ENCODE measurements at places on chromosomes 16 and 17.
A peak's percentile ranks its signal among the peaks of the same experiment; 100 is the strongest.

GRCh38 chr17:43679401-43679800, 17.7 kb upstream of the MEOX1 start:
- no peak for DNase-seq

GRCh38 chr17:17994271-17995069, 21.8 kb downstream of the DRC3 start:
- no peak for DNase-seq

GRCh38 chr16:31876951-31877828, 3.6 kb downstream of the ZNF267 start:
- peak; percentile 8 for DNase-seq

DNA sequence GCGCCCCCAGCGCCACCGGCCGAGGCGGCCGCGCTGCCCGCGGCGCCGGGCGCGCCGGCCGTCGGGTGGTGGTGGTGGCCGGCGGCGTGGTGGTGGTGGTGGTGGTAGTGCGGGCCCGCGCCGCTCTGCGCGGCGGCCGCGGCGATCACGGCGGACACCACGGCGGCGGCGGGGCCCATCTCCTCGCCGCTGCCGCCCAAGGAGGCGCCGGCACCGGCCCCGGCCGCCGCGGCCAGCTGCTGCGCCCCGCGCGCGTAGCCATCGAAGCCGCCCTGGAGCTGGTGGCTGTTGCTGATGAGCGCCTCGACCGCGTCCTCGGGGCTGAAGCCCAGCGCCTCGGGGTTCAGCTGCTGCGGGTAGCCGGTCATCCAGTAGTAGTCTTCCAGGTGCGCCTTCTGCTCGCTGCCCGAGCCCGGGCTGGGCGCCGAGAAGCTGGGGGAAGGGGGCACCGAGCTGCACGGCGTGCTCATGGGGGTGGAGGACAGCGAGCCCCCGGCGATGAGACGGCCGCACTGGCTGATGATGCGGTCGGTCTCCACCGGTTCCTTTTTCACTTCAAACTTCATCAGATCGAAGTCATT, 1.2 kb downstream of the MAF start:
- no peak for DNase-seq

- peak; percentile 23 for DNase-seq
Observed at GRCh38 chr16:73058221-73058615, 10.3 kb upstream of the ZFHX3 start.

GRCh38 chr16:85151603-85152413, 39.5 kb upstream of the CIBAR2 start:
- DNase-seq = no peak

GRCh38 chr16:14527411-14528044, 102.5 kb downstream of the PARN start:
- no peak for DNase-seq

DNA sequence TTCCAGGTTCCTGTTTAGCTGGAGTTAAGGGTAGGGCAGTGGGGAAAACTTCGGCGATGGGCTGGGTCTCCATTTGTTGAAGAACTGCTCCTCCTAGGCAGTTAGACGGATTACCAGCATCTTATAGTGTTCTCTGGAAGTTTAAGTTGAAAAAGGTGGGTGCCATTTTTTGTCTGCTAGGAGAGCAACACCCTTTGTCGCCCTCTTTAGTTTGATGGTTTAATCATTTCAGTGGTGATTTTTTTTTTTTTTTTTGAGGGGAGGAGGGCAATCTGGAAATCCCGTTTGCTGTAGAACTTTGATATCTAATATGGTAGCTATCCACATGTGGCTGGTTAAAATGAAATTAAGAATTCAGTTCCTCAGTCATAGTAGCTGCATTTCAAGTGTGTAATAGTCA, 4.1 kb downstream of the UBFD1 start:
- DNase-seq = no peak

- no peak for DNase-seq
Observed at GRCh38 chr17:83126275-83126811, 46.9 kb downstream of the METRNL start.

DNA sequence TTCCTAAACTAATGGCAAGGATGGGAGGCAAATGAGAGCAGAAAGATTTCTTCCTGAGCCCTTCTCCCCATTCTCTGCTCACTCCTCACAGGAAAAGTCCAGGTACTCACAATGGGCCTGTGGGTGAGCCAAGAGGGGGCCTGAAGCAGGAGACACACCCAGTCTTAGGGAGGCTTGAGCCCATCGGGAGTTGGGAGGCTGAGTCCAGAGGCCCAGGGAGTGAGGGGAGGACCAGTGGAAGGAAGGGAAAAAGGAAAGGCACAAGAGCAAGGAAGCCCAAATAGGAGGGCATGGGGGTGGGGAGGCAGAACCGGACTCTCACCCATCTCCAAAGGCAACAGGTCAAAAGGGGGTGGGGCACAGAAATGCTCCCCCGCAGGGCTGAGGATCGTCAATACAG, 68.1 kb upstream of the CNEP1R1 start:
- DNase-seq = no peak

DNA sequence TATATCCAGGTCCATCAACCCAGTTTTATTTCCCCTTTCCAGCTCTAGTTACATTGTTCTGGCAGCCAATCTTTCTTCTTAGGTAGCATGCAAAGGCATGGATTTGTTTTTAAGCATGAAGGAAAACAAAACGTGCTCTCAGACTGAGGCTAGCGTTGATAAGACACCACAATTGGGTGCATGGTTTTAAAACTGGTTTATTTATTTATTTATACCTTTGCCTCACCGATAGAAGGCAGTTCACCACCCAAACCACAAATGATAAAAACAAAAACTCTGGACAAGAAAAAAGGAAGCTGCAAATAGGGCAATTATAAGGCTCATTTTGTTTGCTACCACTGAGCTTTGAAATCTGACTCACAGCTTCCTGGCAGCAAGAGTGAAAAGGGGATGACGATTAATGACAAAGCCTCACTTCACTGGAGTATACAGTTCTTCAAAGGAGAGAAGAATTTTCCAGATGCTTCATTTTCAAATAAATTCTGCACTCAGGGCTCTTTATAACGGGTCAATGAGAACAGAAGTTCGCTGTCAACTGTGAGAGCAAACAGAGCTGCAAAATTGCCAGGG, 278.4 kb upstream of the IRX5 start:
- DNase-seq = no peak

DNA sequence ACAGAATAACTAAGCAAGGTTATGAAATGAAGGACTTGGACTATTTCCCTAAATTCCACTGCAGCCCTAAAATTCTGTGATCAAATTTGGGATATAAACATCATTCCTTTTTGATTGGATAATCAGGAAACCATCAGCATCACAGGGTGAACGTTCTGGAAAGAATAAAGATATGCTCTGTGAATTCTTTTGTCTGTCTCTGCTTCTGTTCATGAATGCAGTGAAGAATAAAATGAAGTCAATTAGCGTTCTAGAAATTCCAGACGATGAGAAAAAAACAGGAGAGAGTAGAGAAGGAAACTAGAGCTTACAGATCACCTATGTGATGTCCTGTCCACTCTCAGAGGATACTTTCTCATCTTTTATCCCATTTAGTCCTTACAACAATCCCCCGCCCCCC, 295.1 kb upstream of the SOX9 start:
- DNase-seq = no peak

GRCh38 chr17:76146053-76146851, 5.2 kb upstream of the FOXJ1 start:
- no peak for DNase-seq

GRCh38 chr17:82931699-82932517, 92.1 kb upstream of the ZNF750 start:
- no peak for DNase-seq

DNA sequence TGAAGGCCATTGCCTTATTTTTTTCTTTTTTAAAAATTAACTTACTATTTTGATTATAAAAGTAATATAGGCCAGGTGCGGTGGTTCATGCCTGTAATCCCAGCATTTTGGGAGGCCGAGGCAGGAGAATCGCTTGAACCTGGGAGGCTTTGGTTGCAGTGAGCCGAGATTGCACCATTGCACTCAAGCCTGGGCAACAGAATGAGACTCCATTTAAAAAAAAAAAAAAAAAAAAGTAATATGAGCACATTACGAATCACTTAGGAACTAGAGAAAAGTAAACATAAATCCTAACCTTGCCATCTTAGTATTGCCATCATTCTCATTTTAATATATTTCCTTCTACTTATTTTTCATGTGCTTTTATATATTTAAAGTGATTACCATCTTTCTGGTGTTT, 12.9 kb upstream of the TACO1 start:
- no peak for DNase-seq

DNA sequence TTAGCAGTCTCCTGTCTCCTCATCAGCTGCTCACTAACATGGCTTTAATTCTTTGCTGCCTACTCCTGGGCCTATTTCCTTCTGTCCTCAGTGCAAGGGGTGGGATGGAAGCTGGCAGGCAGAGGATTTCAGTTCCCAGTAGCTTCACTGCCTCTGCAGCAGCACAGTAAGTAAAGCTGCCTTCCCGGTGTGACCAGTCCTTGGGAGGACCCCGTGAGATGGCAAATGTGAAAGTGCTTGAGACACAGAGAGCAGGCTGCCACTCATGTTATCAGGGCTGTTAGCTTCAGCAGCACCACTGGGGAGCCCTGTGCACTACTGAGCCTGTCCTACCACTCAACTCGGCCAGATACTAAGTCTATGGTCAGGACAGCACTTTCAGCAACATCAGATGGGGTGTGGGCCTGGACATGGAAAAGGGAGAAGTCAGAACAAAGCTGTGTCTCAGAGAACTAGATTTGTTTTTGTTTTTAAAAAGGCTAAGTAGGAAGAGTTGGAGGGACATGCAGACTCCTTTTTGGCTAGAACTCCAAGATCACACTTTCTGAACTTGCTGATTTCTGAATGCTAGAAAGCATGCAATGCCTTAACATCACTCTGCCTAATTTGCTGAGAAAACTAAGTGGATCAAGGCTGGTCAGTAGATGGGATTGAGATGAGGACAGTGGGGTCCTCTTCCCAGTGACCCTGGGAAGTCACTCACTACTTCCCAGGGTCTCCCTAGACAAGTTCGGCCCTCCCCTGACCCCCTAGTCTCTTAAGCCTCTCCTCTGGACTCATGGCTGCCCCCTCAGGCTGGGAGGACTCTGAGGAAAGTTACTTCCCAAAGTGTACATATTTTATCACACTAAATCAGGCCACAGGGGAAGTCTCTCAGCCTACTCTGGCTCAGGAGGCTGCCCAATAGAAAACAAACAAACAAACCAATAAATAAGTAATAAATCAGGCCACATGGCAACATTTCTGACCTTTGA, 1.1 kb downstream of the ACSF2 start:
- peak; percentile 51 for DNase-seq

- DNase-seq = no peak
Observed at GRCh38 chr16:3583303-3584038, 6.3 kb upstream of the NLRC3 start.

GRCh38 chr17:64155751-64156544, 26.0 kb upstream of the ERN1 start:
- no peak for DNase-seq

GRCh38 chr17:81256616-81257015, 17.5 kb downstream of the NDUFAF8 start:
- no peak for DNase-seq

GRCh38 chr16:14501331-14502255, 128.5 kb downstream of the PARN start:
- no peak for DNase-seq

GRCh38 chr17:81648013-81648706, 8.2 kb downstream of the PDE6G start:
- no peak for DNase-seq

GRCh38 chr16:56936950-56937349, 5.0 kb downstream of the HERPUD1 start:
- DNase-seq = no peak

DNA sequence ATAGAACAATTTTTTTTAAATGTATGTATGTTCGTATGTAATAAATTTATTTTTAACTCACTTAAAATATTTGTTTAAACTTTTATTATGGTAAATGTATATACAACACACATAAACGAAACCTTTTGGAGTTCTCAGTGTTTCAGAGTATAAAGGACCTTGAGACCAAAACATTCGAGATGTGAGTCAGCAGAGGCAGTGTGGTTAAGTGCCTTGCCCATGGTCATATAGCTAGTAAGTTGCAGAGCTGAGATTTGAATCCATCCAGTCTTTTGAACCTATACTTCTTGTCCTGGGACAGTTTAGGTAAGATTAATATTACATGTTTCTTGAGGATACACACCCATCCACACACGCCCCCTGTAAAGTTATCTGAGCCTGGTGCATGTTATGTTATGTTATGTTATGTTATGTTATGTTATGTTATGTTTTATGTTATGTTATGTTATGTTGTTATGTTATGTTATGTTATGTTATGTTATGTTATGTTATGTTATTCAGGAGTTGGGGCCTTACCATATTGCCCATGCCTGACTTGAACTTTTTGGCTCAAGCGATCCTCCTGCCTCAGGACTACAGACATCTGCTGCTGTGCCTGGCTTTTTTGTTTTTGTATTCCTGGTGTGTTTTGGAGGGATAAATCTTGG, 41.8 kb downstream of the TNRC6A start:
- no peak for DNase-seq

Measured in AML-193 (cell line).